Stromal cell of bone marrow (primary cell): ENCODE measurements at places on chromosomes 2 and 18.

- DNase-seq = no peak
Observed at GRCh38 chr18:50866765-50867164, 12.2 kb upstream of the ME2 start.

GRCh38 chr2:109378682-109379081, 235.1 kb downstream of the SEPTIN10 start:
- DNase-seq = no peak

- no peak for DNase-seq
Observed at GRCh38 chr18:79493211-79493800, 97.6 kb downstream of the NFATC1 start.

DNA sequence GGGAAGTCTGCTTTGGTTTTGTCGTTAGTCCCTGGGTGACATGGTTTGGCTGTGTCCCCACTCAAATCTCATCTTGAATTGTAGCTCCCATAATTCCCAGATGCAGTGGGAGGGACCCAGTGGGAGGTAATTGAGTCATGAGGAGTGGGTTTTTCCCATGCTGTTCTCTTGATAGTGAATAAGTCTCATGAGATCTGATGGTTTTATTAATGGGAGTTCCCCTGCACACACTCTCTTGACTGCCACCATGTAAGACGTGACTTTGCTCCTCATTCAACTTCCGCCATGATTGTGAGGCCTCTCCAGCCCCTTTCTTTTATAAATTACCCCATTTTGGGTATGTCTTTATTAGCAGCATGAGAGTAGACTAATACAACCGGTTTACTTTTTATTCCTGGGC, 405.8 kb upstream of the ID2 start:
- no peak for DNase-seq
